ENCODE measurements at places on chromosomes 4 and X.

- no peak for DNase-seq
Observed at GRCh38 chrX:68697036-68697435, 49.6 kb downstream of the STARD8 start.

- DNase-seq: no peak
Observed at GRCh38 chrX:110341189-110342035, 17.2 kb upstream of the RTL9 start.

DNA sequence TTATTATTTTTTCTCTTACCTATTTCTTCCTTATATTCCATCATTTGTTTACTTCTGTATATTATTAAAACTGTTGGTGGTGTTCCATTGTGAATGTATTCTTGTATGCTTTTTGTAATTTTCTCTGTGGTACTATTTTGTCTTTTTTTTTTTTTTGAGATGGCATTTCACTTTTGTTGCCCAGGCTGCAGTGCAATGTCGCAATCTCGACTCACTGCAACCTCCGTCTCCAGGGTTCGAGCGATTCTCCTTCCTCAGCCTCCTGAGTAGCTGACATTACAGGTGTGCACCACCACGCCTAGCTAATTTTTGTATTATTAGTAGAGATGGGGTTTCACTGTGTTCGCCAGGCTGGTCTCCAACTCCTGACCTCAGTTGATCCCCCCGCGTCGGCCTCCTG, 8.6 kb downstream of the KDM6A start:
- DNase-seq: no peak

DNA sequence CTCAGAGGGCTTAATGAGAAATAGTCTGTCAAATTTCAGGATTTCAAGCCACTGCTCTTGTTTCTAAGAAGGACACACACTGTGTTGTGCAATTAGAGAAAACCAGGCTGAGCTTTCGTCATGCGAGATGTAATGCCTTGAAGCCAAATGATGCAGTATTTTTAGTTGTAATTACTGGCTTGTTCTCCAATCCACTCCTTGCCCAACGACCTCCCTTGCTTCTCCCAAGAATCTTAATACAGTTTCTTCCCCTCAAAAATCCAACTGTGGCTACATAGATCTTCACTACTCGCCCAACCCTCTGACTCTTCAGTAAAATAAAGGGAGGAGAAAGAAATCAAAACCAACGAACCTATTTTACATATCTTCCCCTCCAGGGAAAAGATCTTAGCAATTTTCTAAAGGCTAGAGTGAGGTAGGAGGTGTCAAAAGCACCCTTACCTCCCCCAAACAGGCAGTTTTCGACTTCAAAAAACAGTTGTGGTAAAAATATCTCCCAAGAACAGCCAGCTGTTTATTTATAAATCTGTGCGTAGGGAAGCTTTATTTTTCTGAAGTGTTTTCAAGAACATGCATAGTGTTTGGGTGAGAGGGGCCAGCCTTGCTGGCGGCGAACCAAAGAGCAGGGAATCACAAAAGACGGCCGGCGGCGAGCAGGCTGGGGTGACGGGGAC, 68.7 kb downstream of the MGST2 start:
- no peak for DNase-seq

DNA sequence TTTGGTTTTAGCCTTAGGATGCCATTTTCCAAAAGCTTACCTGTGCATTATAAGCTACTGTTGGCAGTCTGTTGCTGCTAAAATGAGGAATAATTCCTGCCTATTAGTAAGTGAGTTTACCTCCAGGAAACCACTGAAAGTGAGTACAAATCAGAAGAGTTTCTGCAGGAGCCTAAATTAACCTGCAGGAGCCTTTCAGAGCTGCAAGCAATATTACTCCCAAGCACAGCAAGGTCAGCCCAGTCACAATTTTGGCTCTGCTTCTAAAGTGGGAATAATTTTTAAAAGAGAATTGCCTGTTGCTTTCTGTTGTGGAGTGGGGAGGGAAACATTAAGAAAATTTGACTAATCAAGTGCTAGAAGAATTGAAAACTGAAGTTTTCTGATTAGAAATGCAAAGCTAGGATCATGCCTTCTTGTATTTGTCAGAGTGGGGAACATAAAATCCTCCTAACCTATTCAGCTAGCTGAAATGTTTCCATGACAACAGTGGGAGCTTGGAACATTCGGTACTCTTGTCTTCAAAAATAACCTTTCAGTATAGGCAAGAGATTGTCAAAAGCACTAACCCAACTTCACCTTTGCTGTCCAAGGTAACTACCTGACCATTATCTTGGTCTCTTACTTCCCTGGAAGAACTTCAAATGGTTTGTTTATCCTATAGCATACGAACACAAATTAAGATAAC, 193.2 kb downstream of the COMMD8 start:
- DNase-seq: no peak

- DNase-seq: no peak
Observed at GRCh38 chrX:18617407-18617750, 54.5 kb downstream of the RS1 start.

DNA sequence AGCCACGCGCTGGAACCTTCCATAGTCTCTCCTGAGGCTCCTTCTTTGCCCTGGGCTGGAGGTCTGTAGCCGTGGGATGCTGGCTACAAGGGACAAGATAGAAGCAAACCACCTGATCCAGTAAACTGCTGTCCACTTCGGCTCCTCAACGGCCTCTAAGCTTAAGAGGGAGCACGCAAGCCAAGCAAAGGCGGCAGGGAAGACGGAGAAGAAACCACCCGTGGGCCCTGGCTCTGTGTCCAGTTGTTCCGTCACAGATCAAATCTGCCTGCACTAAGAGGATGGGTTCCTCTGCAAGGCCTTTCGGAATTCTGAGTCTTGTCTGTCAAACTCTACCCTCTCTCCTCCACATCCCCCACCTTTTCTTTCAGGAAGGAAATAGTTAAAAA, 401 bp upstream of the EDNRA start:
- no peak for DNase-seq

GRCh38 chr4:2078584-2078983, 19.5 kb downstream of the NAT8L start:
- DNase-seq: no peak

DNA sequence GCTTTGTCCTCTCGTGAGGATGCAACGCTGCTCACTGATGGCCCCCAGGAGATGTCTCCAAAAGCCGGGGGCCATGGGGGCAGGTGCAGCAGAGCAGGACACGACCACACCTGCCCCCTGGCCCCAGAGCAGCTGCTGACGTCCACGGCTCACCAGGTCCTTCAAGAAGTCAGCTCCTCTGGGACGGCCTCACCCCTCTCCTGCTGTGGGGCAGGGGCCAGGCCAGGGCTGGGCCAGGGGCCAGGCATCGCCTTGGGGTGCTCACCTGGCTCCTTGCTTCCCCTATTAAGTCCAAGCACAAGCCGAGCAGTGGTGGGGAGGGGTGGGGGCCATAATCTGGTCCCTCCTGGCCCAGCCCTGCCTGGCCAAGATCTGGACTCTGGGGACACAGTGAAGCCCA, 28.6 kb upstream of the MXD4 start:
- no peak for DNase-seq

- DNase-seq: no peak
Observed at GRCh38 chrX:118156953-118157608, 40.5 kb upstream of the KLHL13 start.

GRCh38 chr4:27327421-27328181, 467.0 kb downstream of the STIM2 start:
- DNase-seq: no peak

GRCh38 chrX:123186801-123187200, 2.7 kb downstream of the GRIA3 start:
- DNase-seq: no peak

GRCh38 chr4:35700663-35701062, 543.7 kb downstream of the ARAP2 start:
- DNase-seq: no peak

GRCh38 chr4:181830404-181831035, 412.7 kb upstream of the TENM3 start:
- no peak for DNase-seq

Data from stimulated activated CD4-positive, alpha-beta T cell treated with anti-CD3 and anti-CD28 coated beads, Interleukin-2, amount 100 ng/mL, for 24 hours (primary cell).